ENCODE measurements at places on chromosomes 5 and 9. TPM values are rescaled to one million over a fixed set of nuclear protein-coding genes. Genes with fewer than 3 reads are reported as not detected.

The TBC1D9B gene
- total RNA-seq = 260 TPM

DNA sequence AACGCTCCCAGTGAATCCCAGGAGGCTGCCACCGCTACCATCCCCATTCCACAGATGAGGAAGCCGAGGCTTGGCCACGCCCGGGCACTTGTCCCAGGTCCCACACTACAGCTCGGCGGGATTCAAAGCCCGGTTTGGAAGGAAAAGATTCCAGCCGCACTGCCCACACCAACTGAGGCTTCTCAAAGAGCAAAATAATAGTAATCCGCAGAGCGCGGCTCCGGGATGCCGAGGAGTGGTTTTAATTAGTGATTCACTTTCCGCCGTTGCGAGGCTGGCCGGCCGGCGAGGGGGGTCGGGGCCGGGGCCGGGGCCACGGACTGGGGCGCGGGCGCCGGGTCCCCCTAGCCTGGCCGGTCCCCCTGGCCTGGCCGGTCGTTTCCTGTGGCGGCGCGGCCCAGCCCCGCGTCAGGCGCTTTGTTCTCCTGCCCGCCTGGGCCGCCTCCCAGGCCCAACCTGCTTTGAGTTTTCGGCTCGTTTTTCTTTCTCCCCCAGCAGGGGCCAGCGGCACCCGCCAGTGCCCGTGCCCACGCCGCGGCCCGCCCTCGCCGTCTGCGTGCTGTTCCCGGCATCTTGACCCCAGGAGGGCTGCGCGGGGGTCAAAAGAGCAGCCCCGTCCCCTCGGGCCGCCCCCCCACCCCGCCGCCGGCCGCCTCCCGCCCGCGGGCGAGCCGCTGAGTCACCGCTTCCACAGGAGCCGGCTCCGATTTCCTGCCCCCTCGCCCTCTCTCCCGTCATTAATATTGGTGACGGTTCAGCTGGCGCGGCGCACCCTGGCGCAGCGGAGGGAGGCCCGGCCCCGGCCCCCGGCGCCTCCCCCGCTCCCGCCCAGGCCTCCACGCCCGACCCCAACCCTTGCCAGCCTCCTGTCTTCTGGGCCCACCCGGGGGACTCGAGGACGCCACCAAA, 31.2 kb downstream of the FGF18 start:
- H3K27ac ChIP-seq = peak overlapping the region; percentile 73
- H3K36me3 ChIP-seq = no peaks in the 10 kb centered on the region
- peaks cover 17% of the 10 kb centered on the region for H3K4me1 ChIP-seq
- no peaks in the 10 kb centered on the region for H3K27me3 ChIP-seq

The GALNT12 gene
- 126 TPM for total RNA-seq

The RGS7BP gene
- 1.3 TPM for total RNA-seq

DNA sequence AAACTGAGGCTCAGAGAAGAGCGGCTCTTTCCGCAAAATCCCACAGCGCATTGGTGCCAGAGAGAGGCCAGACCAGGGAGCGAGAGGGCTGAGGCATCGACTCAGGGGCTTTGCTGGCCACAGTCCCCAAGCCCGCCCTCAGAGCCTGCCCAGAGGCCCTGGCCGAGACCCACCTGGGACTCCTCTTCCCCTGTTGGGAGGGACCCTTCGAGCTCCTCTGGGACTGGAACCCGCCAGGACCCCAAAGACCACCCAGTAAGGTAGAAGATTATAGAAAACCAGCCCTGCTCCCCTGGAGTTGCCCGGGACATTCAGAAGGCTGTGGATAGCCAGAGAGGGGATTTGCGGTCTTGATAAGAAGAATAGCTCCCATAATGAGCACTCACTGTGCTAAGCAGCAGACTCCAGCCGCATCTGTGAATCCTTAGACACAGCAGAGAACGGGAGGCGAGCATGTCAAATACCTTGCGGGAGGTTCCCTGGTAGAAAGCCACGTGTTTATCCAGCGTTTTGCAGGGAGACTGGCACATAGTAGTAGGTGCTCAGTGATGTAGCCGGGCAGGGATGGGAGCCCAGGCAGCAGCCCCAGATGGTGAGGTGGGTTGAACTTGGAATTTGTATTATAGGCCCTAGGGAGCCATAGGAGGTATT, 651 bp upstream of the AK1 start:
- H3K27ac ChIP-seq = peak overlapping the region; percentile 80
- no peaks in the 10 kb centered on the region for H3K27me3 ChIP-seq
- no peak for DNase-seq
- H3K36me3 ChIP-seq = no peaks in the 10 kb centered on the region

- no peak overlapping the region for H3K4me3 ChIP-seq
- no peak overlapping the region for H3K27ac ChIP-seq
- H3K4me1 ChIP-seq = no peaks in the 10 kb centered on the region
- H3K27me3 ChIP-seq = no peaks in the 10 kb centered on the region
- H3K36me3 ChIP-seq = no peaks in the 10 kb centered on the region
Measured at GRCh38 chr9:114321759-114322158, 1.1 kb upstream of the ORM1 start.

- no peak overlapping the region for H3K4me3 ChIP-seq
- peaks cover 31% of the 10 kb centered on the region for H3K36me3 ChIP-seq
- no peaks in the 10 kb centered on the region for H3K27me3 ChIP-seq
- H3K27ac ChIP-seq = no peak overlapping the region
Measured at GRCh38 chr5:66015196-66015960, 89.0 kb downstream of the ERBIN start.

DNA sequence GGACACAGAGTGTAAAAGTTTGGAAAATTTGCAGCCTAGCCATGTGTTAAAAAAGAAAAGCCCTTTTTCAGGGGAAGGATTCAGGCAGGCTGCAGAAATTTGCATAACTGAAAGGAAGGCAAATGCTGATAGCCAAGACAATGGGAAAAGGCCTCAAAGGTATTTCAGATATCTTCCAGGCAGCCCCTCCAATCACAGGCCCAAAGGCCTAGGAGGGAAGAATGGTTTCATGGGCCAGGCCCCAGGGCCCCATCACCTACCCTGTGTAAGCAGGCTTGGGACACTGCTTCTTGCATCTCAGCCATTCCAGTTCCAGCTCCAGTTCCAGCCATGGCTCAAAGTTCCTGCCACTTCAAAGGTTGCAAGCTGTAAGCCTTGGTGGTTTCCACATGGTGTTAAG, 4.8 kb downstream of the S100Z start:
- no peak overlapping the region for H3K4me3 ChIP-seq
- H3K36me3 ChIP-seq = no peaks in the 10 kb centered on the region
- DNase-seq = no peak
- no peaks in the 10 kb centered on the region for H3K27me3 ChIP-seq

The OR13F1 gene
- not detected for total RNA-seq

- H3K4me1 ChIP-seq = no peaks in the 10 kb centered on the region
- no peaks in the 10 kb centered on the region for H3K36me3 ChIP-seq
Measured at GRCh38 chr5:155015239-155015638, 1.7 kb downstream of the KIF4B start.

The SLC31A2 gene
- total RNA-seq = 11.7 TPM

The ACOT12 gene
- total RNA-seq = not detected

The CNTNAP3B gene
- total RNA-seq = 26.6 TPM

DNA sequence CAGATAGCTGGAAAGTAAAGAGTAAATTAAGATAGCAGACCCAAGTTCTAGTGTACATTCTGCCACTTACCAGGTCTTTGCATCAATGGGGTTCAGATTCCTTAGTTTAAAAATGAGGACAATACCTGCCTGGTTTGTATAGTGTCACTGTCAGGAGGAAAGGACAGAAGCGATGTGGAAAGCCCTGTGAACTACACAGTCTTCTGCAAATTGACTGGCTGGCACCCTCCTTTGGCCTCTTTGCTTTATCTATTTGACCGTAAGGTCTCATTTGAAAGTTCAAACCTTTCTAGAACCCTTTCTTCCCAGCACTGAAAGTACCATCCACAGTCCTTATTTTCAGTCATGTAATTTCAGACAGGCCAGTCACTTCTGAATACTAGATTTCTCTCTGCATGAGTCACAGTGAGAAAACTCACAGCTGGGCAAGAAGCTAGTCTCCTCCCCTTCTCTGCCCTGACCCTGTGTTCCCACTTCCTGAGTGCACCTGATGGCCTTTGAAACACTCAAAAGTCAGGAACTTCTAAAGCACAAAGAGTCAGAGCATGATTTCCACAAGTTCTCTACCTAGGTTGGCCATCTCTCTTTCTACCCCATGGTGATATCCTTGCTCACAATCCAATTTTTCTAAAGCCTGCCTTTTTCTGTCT, 91.3 kb upstream of the RASEF start:
- H3K4me1 ChIP-seq = peaks cover 9% of the 10 kb centered on the region
- H3K36me3 ChIP-seq = no peaks in the 10 kb centered on the region
- peak; percentile 50 for DNase-seq
- no peak overlapping the region for H3K4me3 ChIP-seq
- H3K27ac ChIP-seq = peak overlapping the region; percentile 68
- H3K27me3 ChIP-seq = no peaks in the 10 kb centered on the region

DNA sequence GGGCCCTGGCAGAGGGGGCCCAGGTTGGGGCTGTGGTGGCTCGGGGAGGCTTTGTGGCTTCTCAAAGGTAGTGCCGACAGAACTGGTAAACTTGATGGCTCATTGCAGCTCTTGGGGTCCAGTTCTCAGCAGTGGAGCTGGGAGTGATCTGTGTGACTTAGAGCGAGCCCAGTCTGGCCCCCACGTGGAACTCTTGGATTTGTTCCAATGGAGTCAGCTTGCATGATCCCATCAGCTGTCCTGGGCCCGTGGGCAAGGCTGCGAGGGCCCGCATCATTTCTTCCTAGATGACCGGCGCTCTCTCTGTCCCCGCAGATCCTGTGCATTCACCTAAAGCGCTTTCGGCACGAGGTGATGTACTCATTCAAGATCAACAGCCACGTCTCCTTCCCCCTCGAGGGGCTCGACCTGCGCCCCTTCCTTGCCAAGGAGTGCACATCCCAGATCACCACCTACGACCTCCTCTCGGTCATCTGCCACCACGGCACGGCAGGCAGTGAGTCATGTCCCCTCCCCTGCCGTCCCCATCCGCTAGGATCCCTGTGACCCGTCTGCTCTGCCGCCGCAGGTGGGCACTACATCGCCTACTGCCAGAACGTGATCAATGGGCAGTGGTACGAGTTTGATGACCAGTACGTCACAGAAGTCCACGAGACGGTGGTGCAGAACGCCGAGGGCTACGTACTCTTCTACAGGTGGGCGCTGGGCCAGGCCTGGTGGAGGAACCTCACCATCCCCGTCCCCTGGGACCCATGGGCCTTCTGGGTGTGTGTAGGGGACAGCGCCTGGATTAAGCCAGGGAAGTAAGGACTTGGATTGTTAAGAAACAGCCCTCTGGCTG, 39.2 kb downstream of the USP20 start:
- no peak for DNase-seq
- H3K4me1 ChIP-seq = no peaks in the 10 kb centered on the region
- H3K4me3 ChIP-seq = no peak overlapping the region
- H3K36me3 ChIP-seq = peaks cover 24% of the 10 kb centered on the region
- no peak overlapping the region for H3K27ac ChIP-seq

The PCDHB12 gene
- 1.3 TPM for total RNA-seq

GRCh38 chr9:131627648-131628458, 82.5 kb downstream of the PRRT1B start:
- H3K36me3 ChIP-seq = peaks cover 58% of the 10 kb centered on the region
- no peaks in the 10 kb centered on the region for H3K27me3 ChIP-seq
- no peaks in the 10 kb centered on the region for H3K4me1 ChIP-seq

DNA sequence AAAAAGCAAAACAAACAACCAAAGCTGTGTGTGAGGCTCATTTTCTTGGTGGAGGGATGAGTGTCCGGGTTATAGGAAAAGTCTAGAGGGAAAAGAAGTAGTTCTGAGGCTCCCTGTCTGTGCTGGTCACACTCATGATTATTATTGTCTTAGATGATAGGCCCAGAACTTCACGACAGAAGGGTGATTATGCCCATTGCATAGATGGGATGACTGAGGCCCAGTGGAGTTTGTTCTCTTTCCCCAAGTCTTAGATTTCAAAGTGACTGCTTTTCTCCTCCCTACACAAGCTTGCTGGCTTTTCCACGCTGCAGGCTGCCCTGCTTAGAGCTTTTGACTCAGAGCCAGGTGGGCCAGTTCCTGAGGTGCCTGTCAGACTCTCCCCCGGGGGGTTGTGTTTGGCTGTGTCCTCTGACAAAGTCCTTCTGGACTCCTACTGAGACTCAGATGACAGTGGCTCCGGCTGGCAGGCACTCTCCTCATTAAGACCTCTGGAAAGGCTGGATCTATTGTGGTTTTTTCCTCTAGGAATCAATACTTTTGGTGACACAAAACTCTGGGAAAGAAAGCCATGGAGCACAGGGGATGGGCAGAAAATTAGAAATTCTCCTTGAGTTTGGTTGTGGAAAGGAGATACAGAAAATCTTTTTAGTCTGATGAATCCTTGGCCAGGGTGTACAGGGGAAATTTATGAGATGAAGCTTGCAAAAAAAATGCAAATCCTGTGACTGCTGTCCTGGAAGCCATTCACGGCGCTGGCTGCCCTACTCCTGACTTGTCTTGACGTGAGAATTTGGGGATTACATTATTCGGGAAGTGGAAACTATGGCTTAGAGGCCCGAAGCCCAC, 120.9 kb downstream of the NSG2 start:
- H3K27ac ChIP-seq = no peak overlapping the region
- no peak overlapping the region for H3K4me3 ChIP-seq
- no peaks in the 10 kb centered on the region for H3K36me3 ChIP-seq

DNA sequence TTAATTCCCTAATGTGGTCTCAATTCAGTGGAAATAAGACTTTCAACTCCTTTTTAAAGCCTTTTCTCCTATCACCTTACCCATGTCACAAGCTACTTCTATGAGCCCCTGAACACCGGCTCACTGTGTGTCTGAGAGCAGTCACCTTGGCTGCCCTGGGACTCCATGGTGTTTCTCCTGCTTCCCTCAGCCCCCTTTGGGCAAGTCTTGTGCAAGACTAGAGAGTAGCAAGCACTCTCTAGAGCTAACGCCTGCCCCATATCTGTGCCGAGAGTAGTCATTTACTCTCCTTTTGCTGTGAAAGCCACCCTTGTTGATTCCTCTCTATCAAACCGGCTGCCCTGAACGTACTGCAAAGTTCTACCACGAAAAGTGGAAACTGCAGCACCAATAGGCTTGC, 77.9 kb upstream of the DAB2 start:
- no peak overlapping the region for H3K4me3 ChIP-seq
- no peak for DNase-seq
- H3K36me3 ChIP-seq = no peaks in the 10 kb centered on the region
- no peaks in the 10 kb centered on the region for H3K27me3 ChIP-seq
- no peaks in the 10 kb centered on the region for H3K4me1 ChIP-seq

DNA sequence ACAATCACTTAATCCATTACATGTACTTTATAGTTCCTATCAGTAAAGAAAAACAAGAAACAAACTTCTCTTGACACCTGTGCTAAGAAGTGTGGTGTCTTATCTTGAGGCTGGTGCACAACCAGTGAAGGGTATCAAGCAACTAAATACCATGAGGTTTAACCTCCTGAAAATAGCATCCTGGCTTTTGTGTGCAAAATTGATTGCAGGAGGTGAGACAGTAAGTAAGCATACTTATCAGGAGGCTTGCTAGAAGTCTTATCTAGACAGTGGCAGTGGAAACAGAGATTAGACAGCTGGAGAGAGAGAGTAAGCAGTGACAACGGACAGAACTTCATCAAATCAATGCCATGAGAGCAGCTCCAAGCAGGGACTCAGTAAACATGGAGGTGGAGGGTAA, 730.3 kb downstream of the DNAH5 start:
- no peak overlapping the region for H3K4me3 ChIP-seq
- DNase-seq = no peak
- no peaks in the 10 kb centered on the region for H3K4me1 ChIP-seq
- H3K36me3 ChIP-seq = no peaks in the 10 kb centered on the region
- H3K27me3 ChIP-seq = no peaks in the 10 kb centered on the region

- peaks cover 23% of the 10 kb centered on the region for H3K27me3 ChIP-seq
- no peak overlapping the region for H3K27ac ChIP-seq
- H3K36me3 ChIP-seq = no peaks in the 10 kb centered on the region
- H3K4me3 ChIP-seq = no peak overlapping the region
- peaks cover 5% of the 10 kb centered on the region for H3K4me1 ChIP-seq
- DNase-seq = no peak
Measured at GRCh38 chr9:107462691-107463090, 26.9 kb downstream of the KLF4 start.

The WASHC1 gene
- total RNA-seq = 29.9 TPM
